ENCODE measurements at places on chromosomes 5 and 9. TPM values are rescaled to one million over a fixed set of nuclear protein-coding genes. Genes with fewer than 3 reads are reported as not detected.

Gene ZNF618
- 9.6 TPM for total RNA-seq

Gene TAS2R1
- not detected for total RNA-seq

Gene SLC6A19
- total RNA-seq: not detected

Gene HARS1
- total RNA-seq: 50.0 TPM

Gene CDC20B
- not detected for total RNA-seq

Gene IDNK
- 3.9 TPM for total RNA-seq

Gene PDE6A
- total RNA-seq: not detected

Gene CCNJL
- total RNA-seq: not detected

Gene FOXD4L4
- total RNA-seq: not detected

Gene PPP2R2B
- total RNA-seq: not detected

Gene TAL2
- not detected for total RNA-seq

Gene GARIN3
- total RNA-seq: not detected

Gene PCDHB13
- total RNA-seq: under 0.01 TPM

Gene BNC2
- 47.5 TPM for total RNA-seq

Gene KIF4B
- total RNA-seq: not detected

Gene BTNL3
- total RNA-seq: not detected

Gene PNPLA7
- 0.98 TPM for total RNA-seq

Gene CHSY3
- 8.8 TPM for total RNA-seq

Gene SLC6A3
- total RNA-seq: under 0.01 TPM

Gene FOXI1
- total RNA-seq: not detected

Gene CAST
- total RNA-seq: 233 TPM

Gene BAG1
- total RNA-seq: 25.0 TPM

Gene TMEFF1
- total RNA-seq: 0.78 TPM

Gene AGXT2
- total RNA-seq: not detected

Gene SMIM27
- 2.9 TPM for total RNA-seq

Gene ROR2
- 0.78 TPM for total RNA-seq

Gene VLDLR
- total RNA-seq: 2.3 TPM

Gene INSL4
- not detected for total RNA-seq

Gene ZFAND5
- total RNA-seq: 73.5 TPM

Gene PCDHGB3
- total RNA-seq: 2.2 TPM

Gene HRH2
- not detected for total RNA-seq

Gene AQP3
- 0.39 TPM for total RNA-seq

Gene TAF11L10
- not detected for total RNA-seq

Gene FGFR4
- 1.4 TPM for total RNA-seq

Gene CTSV
- total RNA-seq: not detected

Gene RAI14
- 173 TPM for total RNA-seq

Gene PHYHD1
- 11.4 TPM for total RNA-seq

Gene NME5
- 3.3 TPM for total RNA-seq

Gene PRR16
- 21.3 TPM for total RNA-seq

Gene SLCO6A1
- not detected for total RNA-seq

Gene TSLP
- 4.1 TPM for total RNA-seq

Gene HAVCR2
- total RNA-seq: 3.3 TPM

Gene TRIM7
- 13.5 TPM for total RNA-seq

All from subcutaneous preadipocyte (primary cell).